ENCODE measurements at places on chromosomes 16 and 17.

DNA sequence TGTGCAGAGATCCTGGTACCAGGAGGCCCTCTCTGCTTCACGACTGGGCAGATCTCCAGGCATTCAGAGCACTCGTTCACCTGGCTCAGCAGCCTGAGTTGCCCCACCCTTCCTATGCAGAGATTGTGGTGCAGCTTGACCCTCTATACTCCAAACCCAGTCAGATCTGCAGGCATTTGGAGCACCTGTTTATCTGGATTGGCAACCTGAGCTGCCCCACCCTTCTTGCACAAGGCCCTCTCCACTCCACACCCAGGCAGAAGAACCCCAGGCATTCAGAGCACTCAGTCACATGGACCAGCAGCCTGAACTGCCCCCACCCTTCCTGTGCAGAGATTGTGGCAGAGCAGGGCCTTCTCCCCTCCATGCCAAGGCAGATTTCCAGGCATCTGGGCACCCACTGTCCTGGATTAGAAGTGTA is 88.4 kb upstream of the CDH5 start:
- DNase-seq: peak; percentile 17

DNA sequence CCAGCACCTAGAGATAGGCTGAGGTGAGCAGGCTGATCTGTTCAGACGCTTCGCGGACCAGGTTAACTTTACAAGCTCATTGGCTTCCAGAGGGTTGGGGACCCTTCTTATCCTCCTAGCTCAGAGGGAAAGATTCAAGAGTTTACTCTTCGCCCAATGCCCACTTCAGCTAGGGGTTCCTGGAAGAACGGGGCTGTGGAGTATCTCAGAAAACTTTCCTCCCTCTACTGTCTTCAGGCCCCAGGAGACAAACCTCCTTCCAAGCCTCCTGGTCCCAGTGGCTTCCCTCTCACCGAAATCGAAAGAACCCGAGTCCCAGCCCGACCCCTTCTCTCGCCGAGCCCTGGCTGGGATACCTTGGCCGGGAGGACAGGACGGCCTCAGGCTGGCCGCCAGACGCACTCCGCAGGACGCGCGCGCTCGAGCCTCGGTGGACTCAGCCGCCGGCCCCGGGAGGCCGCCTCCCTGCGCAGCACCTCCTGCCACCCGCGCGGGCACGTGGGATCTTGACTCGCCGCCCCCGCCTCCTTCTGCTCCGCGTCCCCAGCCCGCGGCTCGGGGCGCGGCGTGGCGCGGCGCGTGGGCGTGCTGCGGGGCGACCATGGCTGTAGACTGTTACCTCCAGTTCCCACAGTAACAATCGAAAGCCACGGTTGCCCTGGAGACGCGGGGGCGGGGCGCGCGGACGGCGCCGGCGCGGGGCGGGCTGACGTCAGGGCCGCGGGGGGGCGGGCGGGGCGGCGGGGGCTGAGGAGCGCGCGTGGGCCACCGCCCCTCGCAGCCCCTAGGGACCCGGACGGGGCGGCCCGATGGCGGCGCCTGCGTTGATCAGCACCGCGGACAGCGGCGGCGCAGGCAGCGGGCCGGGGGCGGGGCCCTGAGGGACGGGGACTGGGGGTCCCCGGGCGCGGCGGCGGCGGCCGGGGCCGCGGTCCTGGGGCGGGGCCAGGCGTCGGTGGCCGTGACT is 5.3 kb upstream of the HIC1 start:
- DNase-seq: peak; percentile 39

- no peak for DNase-seq
These were observed 105.1 kb downstream of the CHD9 start for GRCh38 chr16:53159781-53160436.

GRCh38 chr17:49360796-49361128 is 1.3 kb downstream of the ZNF652 start:
- no peak for DNase-seq

- DNase-seq: no peak
These were observed 45.2 kb downstream of the GRB7 start for GRCh38 chr17:39782980-39783379.

DNA sequence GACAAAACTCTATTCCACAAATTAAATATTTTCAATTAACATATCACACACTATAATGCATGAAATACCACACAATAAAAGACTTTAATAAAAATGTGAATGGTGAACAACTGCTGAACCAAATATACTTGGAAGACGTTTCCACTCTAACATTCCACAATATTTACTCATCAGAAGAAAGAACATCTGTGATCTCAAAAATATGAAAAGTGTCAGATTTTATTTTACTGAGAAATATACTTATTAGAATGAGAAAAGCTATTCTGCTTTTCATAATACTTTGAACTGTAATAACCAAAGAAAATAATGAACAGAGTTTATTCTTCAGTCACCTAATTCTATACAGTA is 181.8 kb upstream of the AXIN2 start:
- no peak for DNase-seq

DNA sequence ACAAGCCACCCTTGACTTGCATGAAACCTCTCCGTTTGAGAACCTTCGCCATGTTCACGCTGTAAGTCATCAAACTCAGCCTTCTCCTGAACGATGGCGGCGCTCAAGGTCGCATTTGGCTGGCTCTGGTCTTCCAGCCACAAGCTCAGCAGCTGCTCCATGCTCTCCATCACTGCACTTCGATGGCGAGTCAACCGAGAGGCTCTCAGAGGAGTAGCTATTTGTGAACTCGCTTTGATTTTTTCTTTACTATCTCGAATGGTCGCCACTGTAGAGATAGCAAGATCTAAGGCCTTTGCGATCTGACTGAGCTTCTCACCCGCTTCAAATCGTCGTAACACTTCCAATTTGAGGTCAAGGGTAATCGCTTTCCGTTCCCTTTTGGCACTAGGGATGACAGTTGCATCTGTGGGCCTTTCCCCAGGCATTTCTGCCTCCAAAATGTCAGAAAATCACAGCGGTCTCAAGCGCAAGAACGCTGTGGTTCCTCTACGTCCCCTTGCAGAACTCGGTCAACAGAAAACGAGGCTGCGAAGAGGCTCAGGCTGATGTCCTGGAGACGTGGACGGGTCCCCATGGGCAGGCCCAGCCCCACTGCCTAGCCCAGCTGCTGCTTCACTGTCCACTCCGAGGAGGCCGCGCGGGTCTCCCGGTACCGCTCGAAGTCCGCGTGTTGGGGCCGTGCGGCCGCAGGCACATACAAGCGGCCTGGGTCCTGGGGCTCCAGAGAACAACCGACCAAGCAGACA is 23.1 kb downstream of the DEF8 start:
- no peak for DNase-seq

DNA sequence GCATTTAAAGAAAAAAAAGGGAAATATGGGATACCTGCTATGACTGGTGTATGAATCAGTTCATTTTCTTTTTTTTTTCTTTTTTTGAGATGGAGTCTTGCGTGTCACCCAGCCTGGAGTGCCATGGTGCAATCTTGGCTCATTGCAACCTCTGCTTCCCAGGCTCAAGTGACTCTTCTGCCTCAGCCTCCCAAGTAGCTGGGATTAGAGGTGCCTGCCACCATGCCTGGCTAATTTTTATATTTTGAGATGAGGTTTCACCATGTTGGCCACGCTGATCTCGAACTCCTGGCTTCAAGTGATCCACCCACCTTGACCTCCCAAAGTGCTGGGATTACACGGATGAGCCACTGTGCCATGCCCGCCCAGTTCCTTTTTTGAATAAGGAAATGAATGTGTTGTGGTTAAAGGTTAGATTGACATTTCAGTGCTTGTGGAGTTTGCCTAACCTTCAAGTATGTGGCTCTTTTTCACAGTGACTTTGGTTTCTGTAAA is 7.7 kb downstream of the HAPSTR1 start:
- no peak for DNase-seq

- peak; percentile 26 for DNase-seq
These were observed 41.7 kb downstream of the SRL start for GRCh38 chr16:4200000-4200780.

GRCh38 chr17:64334851-64335250 is 55.8 kb downstream of the PECAM1 start:
- no peak for DNase-seq

DNA sequence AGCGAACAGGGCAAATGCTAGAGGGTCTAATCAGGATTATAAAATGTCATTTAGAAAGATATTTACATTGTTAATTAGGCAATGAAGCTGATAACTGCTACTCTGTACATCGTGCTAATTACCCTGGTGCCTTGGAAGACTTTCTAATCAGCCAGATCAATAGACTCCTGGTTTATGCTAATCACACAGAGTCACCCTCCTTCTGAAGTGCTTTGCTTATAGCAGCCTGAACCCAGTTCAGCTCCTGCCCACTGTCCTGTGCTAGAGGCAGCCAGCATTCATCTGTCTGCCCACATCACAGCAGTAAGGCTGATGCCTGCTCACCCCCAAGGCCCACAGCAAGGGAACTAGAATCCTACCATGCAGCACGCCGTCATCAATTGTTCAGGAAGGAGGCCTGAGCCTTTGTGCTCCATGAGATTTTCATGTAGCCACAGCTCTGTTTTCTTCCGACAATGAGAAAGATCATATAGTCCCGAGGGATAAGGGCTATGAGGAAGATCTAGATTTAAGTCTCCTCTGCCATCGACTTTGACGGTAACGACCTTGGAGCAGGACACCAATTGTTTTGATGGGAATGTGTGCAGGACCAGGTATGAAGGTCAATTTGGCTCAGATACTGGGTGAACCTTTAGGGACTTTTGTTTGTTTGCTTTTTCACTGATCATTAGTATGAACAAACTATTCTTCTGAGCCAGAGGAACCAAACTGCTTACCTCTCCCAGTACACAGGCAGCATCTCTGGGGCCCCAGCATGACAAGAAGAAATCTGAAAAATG is 12.5 kb upstream of the LYRM9 start:
- no peak for DNase-seq

DNA sequence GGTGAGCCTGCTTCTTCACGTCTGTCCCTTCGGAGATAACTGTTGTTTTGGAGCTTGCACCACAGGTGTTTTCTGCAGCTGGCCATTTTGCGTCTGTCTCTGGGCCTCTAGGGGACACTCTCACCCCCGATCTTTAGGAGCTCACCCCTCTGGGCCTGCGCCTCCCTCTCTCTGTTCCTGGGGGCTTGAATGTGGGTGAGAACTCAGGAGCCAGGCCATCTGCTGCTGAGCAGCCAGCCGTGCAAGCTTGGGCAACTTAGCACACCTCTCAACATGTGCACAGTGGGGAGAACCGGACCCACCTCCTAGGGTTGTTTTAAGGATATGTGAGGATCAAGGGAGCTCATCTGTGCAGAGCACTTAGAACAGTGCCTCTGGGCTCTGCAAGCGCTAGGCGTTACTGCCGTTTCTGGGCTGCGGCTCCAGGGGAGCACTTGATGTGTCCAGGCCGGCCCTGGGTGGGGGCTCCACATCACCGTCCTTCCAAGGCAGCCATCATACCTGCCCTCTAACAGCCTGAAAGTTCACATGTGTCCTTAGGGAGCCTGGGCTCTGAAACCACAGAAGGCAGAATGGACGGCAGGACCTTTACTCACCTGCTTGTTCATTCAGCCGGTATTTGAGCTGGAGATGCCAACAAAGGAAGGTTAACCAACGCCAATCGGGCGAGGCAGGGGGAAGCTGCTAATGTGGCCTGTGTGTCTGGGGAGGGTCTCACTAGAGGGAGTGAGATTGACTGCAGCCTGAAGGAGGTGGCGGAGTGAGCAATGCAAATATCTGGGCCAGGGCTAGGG is 66.3 kb downstream of the MRC2 start:
- DNase-seq: no peak

- no peak for DNase-seq
These were observed 140.9 kb downstream of the KCNJ2 start for GRCh38 chr17:70310221-70310672.

DNA sequence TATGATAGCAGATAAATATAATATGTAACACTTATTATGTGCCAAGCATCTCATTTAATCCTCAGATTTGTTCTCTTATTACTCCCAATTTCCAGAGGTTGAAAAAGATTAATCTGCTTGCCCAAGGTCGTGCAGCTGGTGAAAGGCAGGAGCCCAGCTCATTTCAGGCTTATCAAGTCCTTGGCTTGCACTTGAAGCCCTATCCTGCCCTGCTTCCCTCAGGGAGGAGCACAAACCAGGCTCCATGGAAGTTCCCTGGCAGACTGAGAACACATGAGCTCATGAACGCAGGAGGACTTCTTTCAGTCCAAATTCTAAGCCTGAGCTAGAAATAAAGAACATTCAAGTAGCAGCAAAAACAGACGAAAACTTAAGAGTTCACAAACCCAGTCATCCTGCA is 74.8 kb downstream of the USP31 start:
- DNase-seq: no peak

GRCh38 chr16:25089351-25089750 is 22.2 kb upstream of the LCMT1 start:
- DNase-seq: no peak

DNA sequence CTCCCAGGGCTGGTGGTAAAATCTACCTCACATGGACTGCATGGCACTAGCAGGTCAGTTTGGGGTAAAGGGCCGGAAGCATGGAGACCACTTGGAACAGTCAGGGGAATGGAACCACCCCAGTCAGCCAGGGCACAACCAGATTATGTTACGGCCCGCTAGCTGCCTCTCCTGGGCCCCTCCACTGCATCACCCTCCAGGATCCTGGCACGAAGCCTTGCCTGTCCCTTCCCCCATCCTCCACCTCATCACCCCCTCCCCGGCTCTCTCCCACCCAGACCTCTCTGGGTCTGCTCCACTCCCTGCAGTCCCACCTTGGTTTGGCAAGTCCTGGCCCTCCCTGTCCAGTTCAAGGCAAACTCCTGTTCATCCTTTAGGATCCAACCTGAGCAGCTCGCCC is 91.7 kb downstream of the CLEC16A start:
- DNase-seq: no peak

GRCh38 chr16:14501331-14502255 is 128.5 kb downstream of the PARN start:
- DNase-seq: peak; percentile 44

- no peak for DNase-seq
These were observed 6.8 kb upstream of the OR1E2 start for GRCh38 chr17:3440451-3440850.

DNA sequence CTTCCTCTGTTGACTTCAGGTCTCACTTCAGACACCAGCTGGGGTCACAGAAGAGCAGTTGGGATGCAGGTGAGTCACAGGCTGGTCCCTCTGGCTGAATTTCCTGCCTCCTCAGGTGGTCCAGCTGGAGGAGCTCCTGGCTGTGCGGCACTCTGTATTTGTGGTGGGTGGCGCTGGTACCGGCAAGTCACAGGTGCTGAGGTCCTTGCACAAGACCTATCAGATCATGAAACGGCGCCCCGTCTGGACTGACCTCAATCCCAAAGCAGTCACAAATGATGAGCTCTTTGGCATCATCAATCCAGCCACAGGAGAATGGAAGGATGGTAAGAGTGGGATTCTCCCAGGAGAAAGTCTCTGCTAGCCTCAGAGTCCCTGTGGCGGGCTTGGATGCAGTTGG is 149.2 kb downstream of the DNAH9 start:
- DNase-seq: no peak

GRCh38 chr16:15427648-15428239 is 6.6 kb upstream of the BMERB1 start:
- peak; percentile 3 for DNase-seq

- DNase-seq: no peak
These were observed 2.0 kb downstream of the PLD6 start for GRCh38 chr17:17204041-17204591.

Data from NCI-H187 (cell line).